ENCODE measurements at places on chromosomes 13 and 19. TPM values are rescaled to one million over a fixed set of nuclear protein-coding genes. Genes with fewer than 3 reads are reported as not detected.

GRCh38 chr19:54653181-54653809, 9.5 kb upstream of the LILRB4 start:
- DNase-seq: no peak

DNA sequence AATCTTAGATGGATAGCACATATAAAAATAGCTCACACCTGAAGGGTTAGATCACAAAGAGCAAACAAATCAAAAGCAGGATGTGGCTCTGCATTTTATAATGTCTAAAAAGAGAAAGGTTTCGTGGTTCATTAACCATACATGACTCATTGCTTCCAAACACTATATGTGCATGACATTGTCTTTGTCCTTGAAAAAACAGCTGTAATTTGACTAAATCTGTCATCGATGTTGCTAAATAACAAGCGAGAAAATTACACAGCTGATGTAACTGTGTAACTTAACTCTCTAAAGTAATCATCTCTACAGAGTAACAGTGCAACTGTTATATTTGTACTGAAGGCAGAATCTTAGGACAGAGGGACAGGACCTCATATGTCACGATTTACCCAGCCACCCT, 383.1 kb upstream of the GPC6 start:
- DNase-seq: no peak

- no peak for DNase-seq
These were observed 69.9 kb downstream of the TBC1D4 start for GRCh38 chr13:75411924-75412537.

The NECTIN2 gene
- total RNA-seq: 35.4 TPM

The ZNF878 gene
- 0.32 TPM for total RNA-seq

DNA sequence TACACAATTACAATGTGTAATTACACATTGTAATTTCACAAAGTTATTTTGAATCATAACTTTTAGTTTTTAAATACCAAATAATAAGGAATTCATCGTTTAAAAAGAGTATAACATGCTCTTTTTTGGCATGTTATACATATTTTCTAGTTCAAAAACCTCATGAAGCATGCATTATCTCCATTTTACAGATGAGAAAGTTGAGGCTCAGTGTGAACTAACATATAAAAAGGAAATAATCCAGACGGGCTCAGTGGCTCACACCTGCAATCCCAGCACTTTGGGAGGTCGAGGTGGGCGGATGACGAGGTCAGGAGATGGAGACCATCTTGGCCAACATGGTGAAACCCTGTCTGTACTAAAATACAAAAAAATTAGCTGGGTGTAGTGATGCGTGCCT, 107.9 kb downstream of the PCDH9 start:
- DNase-seq: no peak

The EFNB2 gene
- total RNA-seq: 9.2 TPM

- DNase-seq: no peak
These were observed 78.6 kb downstream of the ZIC5 start for GRCh38 chr13:99892866-99893504.

DNA sequence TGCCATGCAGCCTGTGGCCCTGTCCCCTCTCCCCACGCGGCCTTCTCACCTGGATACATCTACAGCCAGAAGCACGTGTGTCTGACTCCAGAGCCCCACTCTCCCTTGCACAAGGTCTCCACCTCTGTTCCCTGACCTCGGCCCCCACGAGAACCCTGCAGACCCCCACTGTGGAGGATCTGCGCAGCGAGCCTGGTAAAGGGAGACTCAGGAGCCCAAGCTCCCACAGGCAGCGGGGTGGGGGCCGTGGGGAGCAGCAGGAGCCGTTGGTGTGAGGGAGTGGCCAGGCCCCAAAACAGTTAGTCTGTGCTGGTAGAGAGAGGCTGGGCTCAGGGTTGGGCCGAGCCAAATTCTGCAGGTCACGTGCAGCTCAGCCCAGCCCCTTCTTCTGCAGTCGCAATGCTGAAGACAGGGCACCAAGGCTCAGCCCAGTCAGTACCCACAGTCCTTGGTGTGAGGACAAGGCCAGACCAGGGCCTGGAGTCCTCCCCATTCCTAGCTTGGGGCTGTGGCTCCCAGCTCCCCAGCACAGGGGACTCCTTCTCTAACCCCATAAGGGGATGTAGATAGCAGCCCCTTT, 28.7 kb upstream of the SLC7A10 start:
- no peak for DNase-seq

The DACH1 gene
- 3.5 TPM for total RNA-seq

The ZNF729 gene
- total RNA-seq: not detected

- DNase-seq: no peak
These were observed 546.6 kb downstream of the DACH1 start for GRCh38 chr13:71320452-71320851.

The MAP2K7 gene
- 30.4 TPM for total RNA-seq

DNA sequence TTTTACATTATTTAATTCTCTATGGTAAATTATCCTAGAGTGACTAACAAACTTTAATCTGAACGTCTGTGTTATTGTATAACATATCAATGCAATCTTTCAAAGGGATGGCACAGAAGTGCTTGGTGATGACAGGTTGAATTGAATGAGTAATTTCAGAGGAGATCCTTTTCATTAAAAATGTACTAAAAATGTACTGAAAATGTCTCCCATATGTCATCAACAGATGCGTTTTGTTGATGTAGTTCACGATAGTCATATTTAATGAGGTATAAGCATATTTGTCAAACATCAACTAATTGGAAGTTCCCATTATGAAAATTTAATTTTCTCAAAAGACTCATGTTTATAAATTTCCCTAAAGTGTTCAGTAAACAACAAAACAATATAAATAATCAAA, 1434.7 kb upstream of the PCDH20 start:
- no peak for DNase-seq

GRCh38 chr13:99749271-99750019, 222.1 kb downstream of the ZIC5 start:
- no peak for DNase-seq

DNA sequence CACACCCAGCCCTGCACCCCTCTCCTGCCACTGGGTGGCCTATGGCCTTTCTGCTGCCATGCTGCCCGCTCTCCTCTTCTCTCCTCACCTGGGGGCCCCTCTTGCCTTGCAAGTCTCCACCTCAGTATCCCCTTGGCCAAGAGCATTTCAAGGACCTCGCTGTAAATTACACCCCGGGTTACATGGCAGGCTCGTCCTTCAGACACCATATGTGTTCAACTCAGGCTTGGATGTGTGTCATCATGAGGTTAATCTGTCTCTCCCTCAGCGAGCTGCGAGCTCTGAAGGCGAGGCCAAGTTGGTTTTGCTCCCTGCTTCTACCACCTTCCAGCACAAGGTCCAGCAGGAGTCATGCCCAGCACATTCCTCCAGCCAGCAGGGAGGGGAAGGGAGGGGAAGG, 74.8 kb upstream of the TM9SF2 start:
- no peak for DNase-seq

The KLF2 gene
- 72.1 TPM for total RNA-seq

- peak; percentile 57 for DNase-seq
These were observed 1.2 kb downstream of the PPM1N start for GRCh38 chr19:45499196-45500180.

GRCh38 chr13:112060282-112060830, 6.6 kb upstream of the SOX1 start:
- no peak for DNase-seq

DNA sequence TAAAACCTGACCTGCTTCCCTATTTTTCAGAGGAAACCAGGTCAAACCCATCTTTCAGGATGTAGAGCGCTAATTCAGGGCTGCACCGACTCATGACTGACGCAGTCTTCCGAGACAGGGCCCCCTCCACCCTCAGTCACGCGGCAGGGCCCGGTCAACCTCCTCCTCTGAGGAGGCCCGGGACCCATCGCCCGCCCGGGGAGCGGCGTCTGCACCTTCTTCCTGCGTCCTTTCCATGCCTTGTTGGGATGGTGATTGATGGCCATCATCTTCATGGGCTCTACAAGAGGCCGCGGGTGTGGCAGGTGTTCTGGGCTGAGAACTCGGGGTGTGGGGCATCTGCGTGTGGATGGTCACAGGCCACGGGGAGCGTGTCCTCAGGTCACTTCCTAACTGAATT, 26.0 kb downstream of the GRTP1 start:
- peak; percentile 14 for DNase-seq

The PSG5 gene
- total RNA-seq: not detected

The TDRD12 gene
- total RNA-seq: not detected

- DNase-seq: peak; percentile 69
These were observed 6.4 kb upstream of the NFIC start for GRCh38 chr19:3359919-3360420.

GRCh38 chr19:927351-927779, 1.5 kb downstream of the ARID3A start:
- peak; percentile 56 for DNase-seq

The TUBB4A gene
- 2.8 TPM for total RNA-seq

DNA sequence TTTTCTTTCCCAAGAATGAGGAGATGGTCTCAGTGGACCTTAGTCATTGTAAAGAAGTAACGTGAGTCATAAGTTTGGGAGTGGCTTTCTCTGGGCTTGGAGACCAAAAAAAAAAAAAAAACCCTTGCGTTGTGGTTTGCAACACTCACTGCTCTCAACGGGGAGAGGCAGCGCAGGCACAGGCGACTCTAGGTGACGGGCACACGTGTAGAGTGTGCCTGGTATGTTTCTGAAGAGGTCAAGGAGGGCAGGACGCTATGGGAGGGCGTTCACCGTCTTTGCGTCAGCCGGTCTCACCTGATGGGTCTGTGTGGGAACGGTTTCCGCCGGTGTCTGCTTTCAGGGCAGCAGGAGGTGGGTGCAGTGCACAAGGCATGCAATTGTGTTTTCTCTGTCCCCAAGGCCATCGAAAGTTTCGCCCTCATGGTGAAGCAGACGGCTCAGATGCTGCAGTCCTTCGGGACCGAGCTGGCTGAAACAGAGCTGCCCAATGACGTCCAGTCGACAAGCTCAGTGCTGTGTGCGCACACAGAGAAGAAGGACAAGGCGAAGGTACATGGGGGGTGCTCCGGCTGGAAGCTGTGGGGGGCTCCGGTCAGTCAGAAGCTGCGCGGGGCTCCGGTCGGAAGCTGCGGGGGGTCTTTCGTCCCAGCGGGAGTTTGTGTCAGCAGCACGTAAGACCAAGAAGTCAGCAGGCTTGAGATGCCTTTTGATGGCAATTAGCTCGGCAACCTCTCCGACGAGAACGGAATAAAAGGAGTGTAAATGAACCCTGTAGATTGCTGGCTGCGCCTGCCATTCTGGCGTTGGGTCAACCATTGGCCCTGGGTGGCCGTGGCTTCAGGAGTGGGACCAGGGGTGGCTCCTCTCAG, 40.8 kb upstream of the F7 start:
- DNase-seq: peak; percentile 20

DNA sequence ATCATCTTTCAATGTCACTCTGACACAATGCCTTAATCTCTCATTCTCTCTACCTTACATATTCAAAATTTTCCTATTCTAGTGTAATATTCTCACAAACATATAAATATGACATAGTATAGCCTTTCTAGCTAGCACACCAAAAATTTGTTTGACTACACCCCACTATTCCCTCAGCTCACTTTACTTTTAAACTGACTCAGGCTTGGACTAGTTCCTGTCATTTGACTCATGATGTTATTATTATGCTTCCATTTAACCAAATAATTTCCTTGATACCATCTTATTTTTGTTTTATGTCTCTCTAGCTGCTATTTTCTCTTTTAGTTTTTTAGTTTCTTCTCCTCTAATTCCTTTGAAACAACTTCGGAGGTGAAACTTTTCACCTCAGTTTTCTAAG, 1745.6 kb upstream of the PCDH20 start:
- DNase-seq: no peak

DNA sequence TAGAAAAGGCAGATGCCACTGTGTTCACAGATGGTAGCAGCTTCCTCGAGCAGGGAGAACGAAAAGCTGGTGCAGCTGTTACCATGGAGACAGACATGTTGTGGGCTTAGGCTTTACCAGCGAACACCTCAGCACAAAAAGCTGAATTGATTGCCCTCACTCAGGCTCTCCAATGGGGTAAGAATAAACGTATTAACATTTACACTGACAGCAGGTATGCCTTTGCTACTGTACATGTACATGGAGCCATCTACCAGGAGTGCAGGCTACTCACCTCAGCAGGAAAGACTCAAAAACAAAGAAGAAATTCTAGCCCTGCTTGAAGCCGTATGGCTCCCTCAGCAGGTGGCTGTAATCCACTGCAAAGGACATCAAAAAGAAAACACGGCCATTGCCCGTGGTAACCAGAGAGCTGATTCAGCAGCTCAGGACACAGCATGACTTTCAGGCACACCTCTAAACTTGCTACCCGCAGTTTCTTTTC, 197.7 kb downstream of the ZNF737 start:
- no peak for DNase-seq

The PSG3 gene
- total RNA-seq: not detected

- no peak for DNase-seq
These were observed 20.0 kb upstream of the CYSLTR2 start for GRCh38 chr13:48633700-48634099.

The RFX1 gene
- total RNA-seq: 15.7 TPM
